ENCODE measurements at places on chromosomes 5 and 9. TPM values are rescaled to one million over a fixed set of nuclear protein-coding genes. Genes with fewer than 3 reads are reported as not detected.

The GABRA1 gene
- not detected for total RNA-seq

The IFNA13 gene
- not detected for total RNA-seq

The THBS4 gene
- 0.43 TPM for total RNA-seq

The UGT3A1 gene
- total RNA-seq: not detected

The TCERG1 gene
- total RNA-seq: 50.1 TPM

The TMEM215 gene
- not detected for total RNA-seq

The JAK2 gene
- 6.1 TPM for total RNA-seq

The ADAMTS13 gene
- 1.6 TPM for total RNA-seq

Measured in HFFc6 (cell line).